CMK (cell line): ENCODE measurements at places on chromosomes 7 and 10.

DNA sequence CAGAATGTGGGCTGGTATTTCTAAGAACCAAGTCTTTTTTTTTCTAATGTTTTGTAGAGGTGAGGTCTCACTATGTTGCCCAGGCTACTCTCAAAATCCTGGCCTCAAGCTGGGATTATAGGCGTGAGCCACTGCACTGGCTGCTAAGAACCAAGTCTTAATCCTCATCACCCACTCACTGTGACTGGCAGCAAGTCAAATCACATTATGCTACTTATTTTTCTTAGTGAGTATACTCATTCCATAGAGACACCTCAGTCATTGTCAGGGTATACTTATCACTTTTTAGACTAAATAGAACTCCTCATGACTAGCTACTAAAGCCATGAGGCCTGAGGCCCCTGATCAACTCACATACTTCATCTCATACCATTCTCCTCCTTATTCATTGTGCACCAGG, 116.1 kb downstream of the STRA8 start:
- DNase-seq = no peak

- no peak for DNase-seq
Observed at GRCh38 chr10:45386657-45387056, 12.6 kb downstream of the ALOX5 start.

DNA sequence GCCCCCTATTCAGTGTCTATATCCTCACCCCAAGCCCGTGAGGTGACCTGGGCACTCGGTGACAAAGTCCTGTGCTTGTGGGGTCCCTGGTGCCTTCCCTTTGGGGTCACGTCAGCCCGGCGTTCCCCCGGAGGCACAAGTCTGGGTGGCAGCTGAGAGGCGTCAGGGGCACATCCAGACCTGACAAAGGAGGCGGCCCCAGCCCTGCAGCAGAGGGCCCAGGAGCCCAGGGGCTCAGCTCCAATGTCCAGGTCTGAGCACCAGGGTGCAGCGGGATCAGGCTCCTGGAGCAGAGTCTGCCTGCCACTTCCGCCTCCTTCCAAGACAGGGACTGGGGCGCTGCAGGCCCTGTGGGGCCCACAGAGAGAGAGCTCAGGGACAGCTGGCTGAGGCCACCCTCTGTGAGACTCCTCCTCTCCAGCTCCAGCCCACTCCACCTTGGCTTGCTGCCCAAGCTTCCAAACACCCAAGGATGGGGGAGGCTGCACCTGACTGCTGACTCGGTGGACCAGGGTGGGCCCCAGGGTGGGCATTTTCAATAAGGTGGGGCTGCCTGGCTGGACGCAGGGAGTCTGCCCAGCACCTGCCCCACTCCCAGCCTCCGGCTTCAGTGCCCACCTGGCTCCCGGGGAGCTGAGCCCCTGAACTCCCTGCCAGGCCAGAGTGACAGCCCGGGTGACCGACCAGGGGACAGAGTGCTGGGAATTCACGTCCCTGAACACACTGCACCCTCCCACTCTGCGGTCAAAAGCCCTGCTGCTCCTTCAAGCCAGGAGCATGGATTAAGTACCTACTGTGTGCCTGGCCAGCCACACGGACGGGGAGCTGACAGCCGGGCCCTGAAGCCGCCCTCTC, 1.0 kb upstream of the KNDC1 start:
- DNase-seq = no peak

- DNase-seq = no peak
Observed at GRCh38 chr7:2823130-2823529, 21.0 kb downstream of the GNA12 start.

DNA sequence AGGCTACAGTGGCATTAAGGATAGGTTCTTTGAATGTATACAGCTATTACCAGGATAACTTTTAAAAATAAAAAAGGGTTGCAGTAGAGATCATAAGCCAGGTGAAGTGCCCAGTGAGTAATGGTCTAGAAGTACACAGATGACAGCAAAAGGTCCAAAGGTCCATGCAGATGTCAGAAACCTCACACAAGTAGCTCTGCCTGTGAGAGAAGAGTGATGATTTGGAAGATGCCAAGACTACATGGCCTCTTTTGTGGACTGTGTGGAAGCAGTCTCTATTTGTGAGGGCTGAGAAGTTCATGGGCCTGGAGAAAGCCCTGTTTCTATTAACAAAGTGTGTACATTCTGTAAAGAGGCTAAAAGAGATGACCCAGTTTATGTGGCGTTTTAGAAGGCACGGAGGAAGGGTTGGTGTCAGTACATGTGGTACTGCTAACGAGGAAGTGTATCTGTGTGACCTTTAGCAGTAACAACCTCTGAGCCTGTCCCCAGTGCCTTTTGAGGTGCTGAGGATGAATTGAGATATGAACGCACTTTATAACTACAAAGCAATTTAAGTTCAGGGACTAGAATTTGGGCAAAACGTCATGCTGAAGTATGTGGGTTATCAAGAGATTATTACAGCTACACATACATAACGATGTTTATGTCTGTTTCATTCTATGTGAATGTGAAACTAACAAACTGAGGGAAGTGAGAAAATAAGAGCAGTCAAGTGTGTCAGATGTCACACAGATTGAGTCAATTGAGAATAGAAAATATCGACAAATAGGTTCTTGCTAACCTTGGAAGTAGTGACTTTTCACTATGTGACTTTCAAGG, 7.6 kb downstream of the CYCS start:
- no peak for DNase-seq

DNA sequence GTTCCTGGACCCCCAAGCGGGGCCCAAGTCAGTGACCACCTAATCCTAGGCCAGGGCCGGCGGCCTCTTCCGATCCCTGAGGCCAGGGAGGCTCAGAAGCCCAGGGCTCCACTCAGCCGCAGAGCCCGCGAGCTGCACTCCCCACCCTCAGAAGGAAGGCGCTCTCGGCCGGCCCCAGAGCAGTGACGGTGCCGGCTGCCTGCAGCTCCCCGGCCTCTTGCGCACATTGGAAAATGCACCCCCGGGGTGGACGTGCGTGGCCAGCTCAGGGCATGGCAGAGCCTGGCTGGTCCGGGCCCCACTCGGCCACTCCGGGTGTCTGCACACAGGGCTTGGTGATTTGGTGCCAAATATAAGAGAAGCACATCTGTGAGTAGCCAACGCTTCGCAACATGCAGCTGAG, 269.1 kb downstream of the PTPRN2 start:
- no peak for DNase-seq

- no peak for DNase-seq
Observed at GRCh38 chr7:150420987-150421674, 29.3 kb upstream of the GIMAP8 start.

GRCh38 chr10:117365612-117366011, 9.6 kb downstream of the PDZD8 start:
- DNase-seq = no peak

DNA sequence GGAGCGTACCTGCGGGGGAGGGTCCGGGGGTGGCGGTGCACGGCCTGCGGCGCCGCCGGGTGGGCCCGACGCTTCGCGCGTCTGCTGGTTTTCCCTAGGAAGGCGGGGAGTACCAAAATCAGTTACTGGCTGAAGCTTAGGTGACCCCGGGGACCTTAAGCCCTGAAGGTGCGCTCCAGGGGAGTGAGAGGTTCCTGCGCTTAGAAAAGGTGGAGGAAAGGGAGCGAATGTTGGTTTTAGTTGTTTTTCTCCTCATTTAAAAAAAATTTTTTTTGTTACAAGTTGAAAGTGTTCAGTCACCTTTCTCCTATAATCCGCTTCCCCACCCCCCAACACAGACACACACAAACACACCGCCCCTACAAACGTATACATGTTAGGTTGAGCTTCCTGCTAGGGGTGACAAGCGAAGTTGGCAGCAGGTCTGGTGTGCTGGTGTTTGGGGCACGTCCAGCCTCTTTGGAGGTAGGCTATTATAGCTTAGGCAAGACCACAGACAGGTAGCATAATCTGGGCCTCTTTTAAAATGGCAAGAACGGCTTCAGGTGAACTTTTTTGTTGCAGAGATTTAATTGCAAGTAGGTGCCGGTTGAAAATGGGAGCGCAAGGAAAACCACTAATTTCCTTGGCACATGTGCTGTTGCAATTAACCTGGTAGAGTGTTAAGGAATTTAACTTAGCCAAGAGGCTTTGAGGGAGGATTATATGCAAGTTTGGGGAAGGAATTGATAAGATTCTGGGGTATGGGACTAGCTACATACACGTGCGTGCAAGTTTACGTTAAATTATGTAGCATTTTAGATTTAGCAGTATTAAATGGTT, 945 bp downstream of the ADD3 start:
- no peak for DNase-seq

DNA sequence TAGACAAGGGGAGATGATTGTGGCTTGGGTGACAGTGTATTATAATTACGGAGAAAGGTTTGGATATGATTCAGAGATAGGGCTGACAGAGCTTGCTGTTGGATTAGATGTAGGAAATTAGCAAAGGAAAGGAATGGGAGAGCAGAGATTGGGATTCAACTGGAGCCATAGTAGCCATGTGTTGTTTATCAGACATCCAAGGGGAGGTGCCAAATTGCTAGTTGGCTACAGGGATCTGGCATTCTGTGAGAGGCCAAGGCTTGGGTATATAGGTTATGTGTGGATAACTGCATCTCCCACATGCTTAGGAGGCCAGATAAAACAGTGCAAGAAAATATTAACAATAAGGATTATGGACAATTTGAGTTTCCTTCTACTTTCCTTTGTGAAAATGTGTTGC, 34.9 kb downstream of the CSGALNACT2 start:
- DNase-seq = no peak

DNA sequence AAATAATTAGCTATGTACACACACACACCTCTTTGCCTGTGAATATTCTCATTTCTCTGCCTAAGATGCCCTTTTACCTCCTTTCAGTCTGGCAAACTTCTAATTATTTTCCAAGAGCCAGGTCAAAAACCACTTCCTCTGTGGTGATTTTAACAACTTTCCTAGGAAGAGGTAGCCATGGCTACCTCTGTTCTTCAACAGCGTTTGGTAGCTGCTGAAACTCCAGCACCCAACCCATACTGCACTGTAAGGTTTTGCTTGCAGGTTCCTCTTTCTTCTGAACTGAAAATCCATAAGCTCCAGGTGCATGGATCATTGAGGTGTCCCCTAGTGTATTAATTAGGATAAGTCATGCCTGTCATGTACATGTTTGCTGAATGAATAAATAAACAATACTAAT, 25.6 kb downstream of the NRCAM start:
- no peak for DNase-seq

GRCh38 chr7:26891400-26892350, 27.3 kb upstream of the SKAP2 start:
- no peak for DNase-seq

- DNase-seq = no peak
Observed at GRCh38 chr7:861222-861621, 15.1 kb upstream of the GET4 start.

DNA sequence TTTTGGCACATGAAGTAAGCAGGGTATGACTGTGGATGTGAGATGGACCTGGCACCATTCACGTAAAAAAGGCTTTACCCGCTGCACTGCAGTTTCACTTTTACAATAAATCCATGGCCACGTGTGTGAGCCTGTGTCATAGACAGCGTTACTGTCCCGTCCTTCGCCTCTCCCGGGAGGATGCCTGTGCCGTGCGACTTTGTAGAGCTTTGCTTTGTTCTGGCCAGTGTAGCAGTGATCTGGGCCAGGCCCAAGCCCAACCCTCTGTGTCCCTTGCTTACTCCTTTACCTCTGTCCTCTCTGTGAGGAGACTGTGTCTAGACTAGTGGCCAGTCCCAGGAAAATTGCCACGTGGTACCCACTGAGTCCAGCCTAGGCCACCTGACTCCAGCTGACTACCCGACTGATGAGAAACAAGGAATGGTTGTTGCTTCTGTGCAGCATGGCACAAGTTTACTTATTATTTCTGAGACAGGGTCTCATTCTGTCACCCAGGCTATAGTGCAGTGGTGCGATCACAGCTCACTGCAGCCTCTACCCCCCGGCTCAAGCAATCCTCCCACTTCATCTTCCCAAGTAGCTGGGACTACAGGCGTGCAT, 48.1 kb downstream of the JAKMIP3 start:
- DNase-seq = no peak
